ENCODE measurements at places on chromosomes 16 and 17.

GRCh38 chr17:58587713-58588117, 73.3 kb upstream of the MTMR4 start:
- DNase-seq = peak; percentile 48

DNA sequence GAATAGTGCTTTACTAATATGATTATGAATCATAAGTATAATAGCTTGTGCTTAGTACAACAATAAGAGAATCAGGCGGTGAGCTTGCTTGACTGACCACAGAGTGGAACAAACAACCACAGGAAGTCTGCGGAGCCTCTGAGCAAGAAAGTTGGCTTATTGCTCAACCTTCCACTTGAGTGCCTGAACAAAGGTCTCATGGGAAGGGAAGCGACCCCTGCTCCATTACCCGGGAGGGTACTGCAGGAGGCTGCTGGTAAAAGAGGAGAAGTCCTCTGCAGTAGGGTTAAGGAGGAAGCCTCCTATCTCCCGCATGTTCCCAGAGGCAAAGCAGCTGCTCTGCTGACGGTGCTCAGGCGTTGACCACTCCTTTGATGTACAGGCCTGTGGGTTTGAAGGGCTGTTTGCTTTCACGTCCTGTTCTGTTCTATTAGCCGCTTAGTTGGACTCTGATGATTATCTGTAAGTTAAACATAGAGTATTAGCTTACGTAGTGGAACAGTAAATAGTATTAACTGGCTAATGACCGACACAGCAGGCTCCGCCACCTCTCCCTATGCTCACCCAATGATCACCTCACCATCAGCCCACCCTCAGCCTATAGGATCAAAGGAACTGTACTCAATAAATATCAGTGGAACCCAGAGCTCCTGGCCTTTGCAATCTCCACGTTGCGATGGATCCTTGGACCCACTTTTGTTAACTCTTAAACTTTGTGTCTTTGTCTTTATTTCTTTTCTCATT, 17.5 kb downstream of the ALOX15B start:
- no peak for DNase-seq

DNA sequence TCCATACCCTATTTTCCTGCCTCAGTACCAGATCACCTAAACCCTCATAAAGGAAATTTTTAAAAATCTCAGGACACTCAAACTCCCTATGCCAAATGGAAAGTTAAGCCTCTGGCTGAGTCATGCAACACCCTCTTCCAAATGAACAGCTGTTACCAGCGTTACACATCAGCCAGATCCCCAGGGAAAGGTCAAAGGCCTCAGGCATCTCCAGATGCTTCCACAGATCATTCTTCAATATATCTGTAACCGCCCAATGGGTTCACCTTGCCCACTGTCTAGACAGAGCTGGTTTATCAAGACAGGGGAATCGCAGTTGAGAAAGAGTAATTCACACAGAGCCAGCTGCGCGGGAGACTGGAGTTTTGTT, 29.1 kb upstream of the SHCBP1 start:
- no peak for DNase-seq

DNA sequence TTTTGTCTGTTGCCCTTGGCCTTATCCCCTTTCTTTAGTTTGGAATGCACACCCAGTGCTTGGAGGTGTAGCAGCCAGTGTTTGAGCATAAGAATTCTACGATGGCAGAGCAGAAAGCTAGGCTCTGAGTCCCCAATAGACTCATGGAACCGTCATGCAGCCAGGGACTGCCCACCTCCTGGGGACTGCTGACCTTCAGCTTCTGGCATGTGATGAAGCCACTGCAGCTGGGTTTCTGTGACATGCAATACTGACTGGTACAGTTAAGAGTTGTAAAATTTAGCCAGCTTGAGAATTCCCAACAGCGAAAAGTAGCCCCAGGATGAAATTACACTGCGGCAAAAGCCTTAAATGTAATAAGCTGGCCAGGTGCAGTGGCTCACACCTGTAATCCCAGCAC, 9.0 kb upstream of the MAP3K14 start:
- DNase-seq = no peak

DNA sequence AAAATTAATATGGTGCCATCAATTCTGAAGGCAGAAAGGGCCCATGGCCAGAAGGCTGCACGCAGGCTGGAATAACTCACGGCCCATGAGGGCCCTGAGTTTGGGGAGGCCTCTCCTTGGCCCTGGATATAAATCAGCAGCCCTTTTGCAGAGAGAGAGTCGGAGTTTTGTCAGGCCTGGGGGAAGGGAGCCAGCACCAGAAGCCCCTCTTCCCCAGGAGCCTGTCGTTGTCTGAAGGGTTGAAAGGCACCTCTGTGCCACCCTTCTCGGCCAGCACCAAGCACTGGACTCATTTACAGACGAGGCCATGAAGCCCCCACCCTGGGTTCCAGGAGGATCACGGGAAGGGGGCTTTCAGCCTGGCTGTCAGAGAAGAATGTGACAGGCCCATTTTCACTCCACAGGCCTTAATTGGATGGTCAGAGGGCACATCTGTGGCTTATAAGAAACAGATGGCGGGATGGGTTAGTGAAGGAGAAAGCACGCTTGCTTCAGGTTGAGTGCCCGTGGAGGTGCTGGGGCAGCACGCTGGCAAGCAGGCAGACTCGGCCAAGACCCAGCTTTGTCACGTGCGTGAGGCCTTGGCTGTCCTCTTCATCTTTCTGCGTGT, 140.6 kb downstream of the CLEC16A start:
- DNase-seq = no peak

GRCh38 chr17:40833882-40834281, 11.5 kb upstream of the KRT10 start:
- no peak for DNase-seq

GRCh38 chr16:59737274-59737673, 1003.2 kb upstream of the GOT2 start:
- no peak for DNase-seq

DNA sequence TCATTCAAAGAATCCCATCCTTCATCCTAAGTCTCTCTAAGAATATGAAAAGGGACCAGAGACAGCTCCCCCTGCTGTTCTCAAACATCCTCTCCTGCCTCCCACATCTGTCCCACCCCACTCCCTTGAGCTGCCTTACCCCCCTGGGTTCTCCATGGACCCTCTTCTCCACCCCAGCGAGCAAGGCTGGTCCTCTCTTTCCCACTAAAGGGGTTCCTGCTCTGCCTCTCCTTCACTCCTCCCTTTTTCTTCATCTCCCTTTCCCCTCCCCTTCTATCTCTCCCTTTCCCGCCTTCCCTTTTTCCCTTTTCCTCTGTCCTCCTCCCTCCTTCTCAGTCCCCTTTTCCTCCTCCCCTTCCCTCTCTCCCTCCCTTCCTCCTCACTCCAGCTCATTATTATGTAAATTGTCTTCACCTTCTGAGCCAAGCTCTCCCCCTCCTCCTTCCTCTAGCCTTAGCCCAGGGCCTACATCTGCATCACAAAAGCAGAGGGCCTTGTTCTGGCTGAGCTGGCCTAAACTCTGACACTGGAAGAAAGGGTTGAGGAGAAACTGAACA, 90.0 kb downstream of the GNAO1 start:
- DNase-seq = no peak

GRCh38 chr16:27383556-27384243, 18.3 kb upstream of the IL21R start:
- DNase-seq = no peak

DNA sequence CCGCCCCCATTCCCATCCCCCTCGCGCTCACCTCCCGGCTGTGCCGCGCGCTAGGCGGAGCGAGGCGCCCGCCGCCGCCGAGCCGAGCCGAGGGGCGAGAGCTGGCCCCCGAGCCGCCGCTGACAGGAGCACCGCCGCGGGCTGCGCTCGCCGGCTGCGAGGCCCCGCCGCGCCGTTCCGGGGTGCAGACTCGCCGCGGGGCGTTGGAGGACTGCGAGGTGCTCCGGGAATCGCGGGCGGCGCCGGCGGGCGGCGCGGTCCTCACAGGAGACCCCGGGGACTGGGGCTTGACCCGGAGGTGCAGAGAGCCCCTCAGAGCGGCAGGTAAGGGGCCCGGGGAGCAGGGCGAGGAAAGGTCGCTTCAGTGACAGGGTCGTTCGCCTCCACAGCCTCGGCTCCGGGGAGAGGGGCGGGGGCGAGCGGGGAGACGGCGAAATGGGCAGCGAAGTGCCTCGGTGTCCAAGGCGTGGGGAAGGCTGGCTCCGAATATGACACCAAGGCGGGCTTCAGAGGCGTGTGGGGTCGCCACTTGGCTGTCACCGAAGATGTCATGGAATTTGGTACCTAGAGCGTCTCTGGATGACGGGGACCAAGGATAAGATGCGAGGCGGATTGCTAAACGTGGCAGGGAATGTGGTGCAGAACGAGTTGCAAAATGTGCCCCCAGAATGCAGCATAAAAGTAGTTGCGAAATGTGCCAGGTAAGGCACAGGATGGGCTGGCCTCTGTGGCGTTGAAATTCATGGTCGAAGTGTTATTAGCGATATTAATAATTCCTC, 580 bp downstream of the TANC2 start:
- peak; percentile 6 for DNase-seq
